Hepatocyte (in vitro differentiated cells): ENCODE measurements at places on chromosomes 1 and 21. TPM values are rescaled to one million over a fixed set of nuclear protein-coding genes. Genes with fewer than 3 reads are reported as not detected.

DNA sequence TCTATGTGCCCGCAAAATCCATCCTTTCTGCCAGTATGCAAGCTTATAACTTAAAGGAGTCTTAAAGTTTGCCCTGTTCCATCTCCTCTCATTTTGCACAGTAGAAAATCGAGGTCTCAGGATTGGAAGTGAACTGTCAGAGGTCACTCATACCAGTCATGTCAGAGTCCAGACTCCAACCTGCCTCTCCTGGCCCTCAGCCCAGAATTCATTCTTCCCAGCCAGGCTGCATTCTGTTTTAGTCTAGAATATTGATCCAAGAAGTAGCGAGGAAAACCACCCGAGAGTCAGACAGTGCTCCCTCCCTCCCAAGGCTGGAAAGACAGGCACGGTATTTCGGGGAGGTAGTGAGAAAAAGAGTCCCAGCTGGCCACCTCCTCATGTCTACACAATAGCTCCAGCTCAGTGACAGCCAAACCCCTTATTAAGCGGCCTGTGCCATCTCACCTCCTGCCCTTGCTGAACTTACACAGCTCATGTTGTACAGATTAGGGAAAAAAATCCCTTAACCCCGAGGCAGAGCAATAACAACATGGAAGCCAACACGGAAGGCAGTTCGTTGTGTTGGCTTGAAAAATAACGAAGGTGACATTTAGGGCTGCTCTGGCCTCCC, 89.4 kb downstream of the OMA1 start:
- H3K4me1 ChIP-seq, result no peaks in the 10 kb centered on the region
- no peaks in the 10 kb centered on the region for H3K27me3 ChIP-seq
- H3K36me3 ChIP-seq, result no peaks in the 10 kb centered on the region

- no peak overlapping the region for H3K27ac ChIP-seq
- H3K4me1 ChIP-seq, result peaks cover 9% of the 10 kb centered on the region
- no peaks in the 10 kb centered on the region for H3K27me3 ChIP-seq
- DNase-seq, result peak; percentile 43
- H3K4me3 ChIP-seq, result no peak overlapping the region
Measured at GRCh38 chr1:176601348-176601747, 138.4 kb downstream of the PAPPA2 start.

DNA sequence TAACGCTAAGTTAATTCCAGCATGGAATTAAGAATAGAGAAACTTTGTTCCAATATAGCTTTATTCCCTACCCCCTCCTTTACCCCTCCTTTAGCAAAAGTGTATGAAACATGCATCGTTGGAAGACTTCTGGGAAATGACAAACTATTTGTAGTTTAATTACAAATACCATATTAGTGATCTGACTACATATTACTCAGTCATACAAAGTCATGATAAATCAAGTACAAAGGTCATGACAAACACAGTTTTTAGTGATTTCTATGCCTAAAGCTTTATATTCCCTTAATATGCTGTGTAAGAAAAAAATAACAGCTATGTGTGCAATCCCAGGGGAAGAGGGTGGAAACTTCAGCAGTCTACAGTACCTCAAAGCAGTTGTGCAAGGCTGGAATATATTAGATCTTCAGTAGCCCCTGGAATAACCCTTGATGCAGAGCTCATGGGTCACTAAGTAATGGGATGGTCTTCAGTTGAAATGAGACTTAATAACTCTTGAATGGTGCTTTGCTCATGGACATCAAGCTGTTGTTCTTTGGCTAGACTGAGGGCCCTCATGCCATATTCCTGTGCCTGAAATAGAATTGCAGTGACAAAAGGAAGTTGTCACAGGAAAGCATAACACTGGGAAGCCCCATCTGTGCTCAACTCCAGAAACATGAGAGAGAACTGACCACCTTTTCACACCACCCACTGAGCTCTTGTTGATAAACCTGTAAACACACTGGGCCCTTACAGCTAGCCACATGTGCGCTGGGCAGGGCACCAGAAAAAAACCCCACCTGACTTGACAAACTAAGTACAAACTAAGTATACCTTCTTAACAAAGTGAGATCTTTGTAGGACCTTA, 25.3 kb downstream of the ZMYND12 start:
- no peak overlapping the region for H3K4me3 ChIP-seq
- peaks cover 8% of the 10 kb centered on the region for H3K4me1 ChIP-seq
- H3K36me3 ChIP-seq, result no peaks in the 10 kb centered on the region
- DNase-seq, result no peak
- peak overlapping the region; percentile 80 for H3K27ac ChIP-seq

DNA sequence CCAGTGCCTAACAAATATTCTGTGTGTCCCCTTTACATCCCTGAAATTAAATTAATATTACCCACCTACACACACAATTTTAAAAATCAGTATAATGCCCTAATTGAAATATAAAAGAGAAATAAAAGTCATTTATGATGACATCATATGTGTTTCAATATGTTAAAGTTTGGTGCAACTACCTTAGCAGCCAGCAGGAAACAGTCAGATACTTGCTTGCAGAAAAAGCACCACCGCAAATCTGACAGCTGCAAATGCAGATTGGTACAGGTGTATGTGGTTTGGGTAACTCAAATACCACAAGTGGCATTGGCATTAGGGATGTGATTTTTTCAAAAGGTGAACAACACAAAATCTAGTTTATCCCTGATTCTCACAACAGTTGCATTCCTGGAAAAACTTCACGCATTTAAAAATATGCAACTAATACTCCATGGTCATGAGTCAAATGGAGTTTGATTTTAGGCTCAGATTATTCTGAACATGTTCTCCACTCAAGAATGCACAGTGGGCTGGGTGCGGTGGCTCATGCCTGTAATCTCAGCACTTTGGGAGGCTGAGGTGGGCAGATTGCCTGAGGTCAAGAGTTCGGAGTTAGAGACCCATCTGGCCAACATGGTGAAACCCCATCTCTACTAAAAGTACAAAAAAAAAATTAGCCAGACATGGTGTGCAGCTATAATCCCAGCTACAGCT, 106.3 kb downstream of the EDEM3 start:
- no peak overlapping the region for H3K4me3 ChIP-seq
- no peak overlapping the region for H3K27ac ChIP-seq
- H3K27me3 ChIP-seq, result no peaks in the 10 kb centered on the region

DNA sequence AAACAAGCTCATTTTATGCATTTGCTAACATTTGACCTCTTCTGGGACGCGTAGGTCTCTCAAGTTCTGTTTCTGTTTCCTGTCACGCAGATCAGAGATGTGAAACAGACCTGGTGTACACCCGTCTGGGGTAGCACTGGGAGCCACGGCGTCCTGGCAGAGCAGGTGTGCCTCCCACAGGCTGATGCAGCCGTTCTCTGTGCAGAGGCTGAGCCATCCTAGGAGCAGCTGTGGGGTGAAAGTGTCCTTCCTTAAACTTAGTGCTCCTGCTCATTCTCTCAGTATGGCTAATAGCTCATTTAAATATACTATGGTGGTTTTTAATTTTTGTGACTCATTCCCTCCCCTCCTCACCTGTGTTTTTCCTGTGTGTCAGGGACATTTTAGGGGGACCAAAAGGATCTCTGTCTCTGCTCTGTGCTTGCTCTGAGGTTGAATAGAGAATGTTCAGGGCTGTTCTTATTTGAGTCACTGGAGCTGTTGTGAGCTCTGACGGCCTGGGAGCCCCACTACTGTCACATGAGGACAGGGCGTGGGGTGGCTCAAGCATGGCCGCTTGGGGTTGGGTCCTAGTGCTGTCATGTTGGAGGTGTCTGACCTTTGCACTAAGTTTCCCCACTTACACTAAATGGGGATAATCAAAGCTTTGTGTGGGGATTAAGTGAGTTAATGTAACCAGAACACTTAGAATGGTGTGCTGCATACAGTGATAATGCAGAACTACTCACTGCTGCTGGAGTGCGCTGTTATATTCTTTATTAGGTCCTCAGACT, 43.0 kb downstream of the GALNT2 start:
- H3K27me3 ChIP-seq, result no peaks in the 10 kb centered on the region
- no peaks in the 10 kb centered on the region for H3K36me3 ChIP-seq
- peaks cover 52% of the 10 kb centered on the region for H3K4me1 ChIP-seq
- H3K4me3 ChIP-seq, result no peak overlapping the region

- no peaks in the 10 kb centered on the region for H3K36me3 ChIP-seq
- DNase-seq, result no peak
- H3K27me3 ChIP-seq, result no peaks in the 10 kb centered on the region
- no peaks in the 10 kb centered on the region for H3K4me1 ChIP-seq
- H3K4me3 ChIP-seq, result no peak overlapping the region
Measured at GRCh38 chr1:239719642-239720258, 333.4 kb downstream of the CHRM3 start.

DNA sequence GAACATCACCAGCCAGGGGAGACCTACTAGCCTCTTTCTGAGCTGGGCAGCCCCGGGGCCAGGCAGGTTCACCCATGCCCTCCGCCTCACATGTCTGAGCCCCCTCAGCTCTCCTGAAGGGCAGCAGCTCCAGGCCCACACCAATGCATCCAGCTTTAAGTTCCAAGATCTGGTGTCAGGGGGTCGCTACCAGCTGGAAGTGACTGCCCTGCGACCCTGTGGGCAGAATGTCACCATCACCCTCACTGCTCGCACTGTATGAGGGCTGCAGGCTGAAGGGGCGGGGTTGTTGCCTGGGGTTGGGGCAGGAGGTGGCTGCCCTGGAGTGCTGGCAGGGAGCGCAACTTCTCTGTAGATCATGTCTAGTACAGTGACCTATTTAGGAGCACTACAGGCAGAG, 8.5 kb upstream of the PTPN7 start:
- H3K4me3 ChIP-seq, result no peak overlapping the region
- H3K27me3 ChIP-seq, result no peaks in the 10 kb centered on the region
- H3K36me3 ChIP-seq, result no peaks in the 10 kb centered on the region
- H3K27ac ChIP-seq, result peak overlapping the region; percentile 51
- no peak for DNase-seq
- H3K4me1 ChIP-seq, result peaks cover 13% of the 10 kb centered on the region

- H3K27me3 ChIP-seq, result no peaks in the 10 kb centered on the region
- peaks cover 48% of the 10 kb centered on the region for H3K4me1 ChIP-seq
- H3K27ac ChIP-seq, result no peak overlapping the region
- H3K36me3 ChIP-seq, result no peaks in the 10 kb centered on the region
Measured at GRCh38 chr1:153771841-153772593, 3.2 kb upstream of the SLC27A3 start.

GRCh38 chr1:186236921-186237320, 138.1 kb downstream of the TPR start:
- H3K27me3 ChIP-seq, result no peaks in the 10 kb centered on the region
- no peak overlapping the region for H3K27ac ChIP-seq
- peak; percentile 43 for DNase-seq
- H3K4me3 ChIP-seq, result no peak overlapping the region

DNA sequence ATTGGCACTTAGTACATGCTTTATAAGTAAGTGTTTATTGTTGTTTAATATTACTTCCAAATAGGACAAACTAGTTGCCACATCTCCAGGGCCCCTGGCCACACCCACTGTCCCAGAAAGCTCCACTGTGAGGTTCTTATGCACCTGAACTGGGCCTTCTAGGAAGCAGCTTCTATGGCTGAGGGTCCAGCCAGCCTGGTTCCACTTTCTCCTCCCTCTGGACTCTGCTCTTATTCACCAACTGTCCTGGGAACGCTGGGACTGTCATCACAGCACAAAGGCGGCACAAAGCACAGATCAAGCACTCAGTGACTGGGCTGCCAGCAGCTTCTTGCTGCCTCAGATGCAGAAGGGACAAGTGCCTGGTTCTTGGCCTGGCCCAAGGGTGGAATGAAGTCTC, 29.6 kb upstream of the ZNF648 start:
- H3K4me1 ChIP-seq, result peaks cover 8% of the 10 kb centered on the region
- no peak overlapping the region for H3K4me3 ChIP-seq
- no peak for DNase-seq
- no peak overlapping the region for H3K27ac ChIP-seq

DNA sequence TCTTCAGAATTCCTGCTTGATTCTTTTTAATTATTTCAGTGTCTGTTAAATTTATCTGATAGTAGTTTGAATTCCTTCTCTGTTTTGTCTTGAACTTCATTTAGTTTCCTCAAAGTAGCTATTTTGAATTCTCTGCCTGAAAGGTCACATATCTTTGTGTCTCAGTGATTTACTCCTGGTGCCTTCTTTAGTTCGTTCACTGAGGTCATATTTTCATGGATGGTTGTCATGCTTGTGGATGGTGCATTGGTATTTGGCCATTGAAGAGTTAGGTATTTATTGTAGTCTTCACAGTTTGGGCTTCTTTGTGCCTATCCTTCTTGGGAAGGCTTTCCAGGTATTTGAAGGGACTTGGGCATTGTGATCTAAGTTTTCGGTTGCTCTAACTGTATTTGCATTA, 267.9 kb downstream of the HHAT start:
- no peak overlapping the region for H3K27ac ChIP-seq
- H3K4me1 ChIP-seq, result no peaks in the 10 kb centered on the region
- H3K27me3 ChIP-seq, result no peaks in the 10 kb centered on the region
- H3K36me3 ChIP-seq, result no peaks in the 10 kb centered on the region
- no peak overlapping the region for H3K4me3 ChIP-seq

DNA sequence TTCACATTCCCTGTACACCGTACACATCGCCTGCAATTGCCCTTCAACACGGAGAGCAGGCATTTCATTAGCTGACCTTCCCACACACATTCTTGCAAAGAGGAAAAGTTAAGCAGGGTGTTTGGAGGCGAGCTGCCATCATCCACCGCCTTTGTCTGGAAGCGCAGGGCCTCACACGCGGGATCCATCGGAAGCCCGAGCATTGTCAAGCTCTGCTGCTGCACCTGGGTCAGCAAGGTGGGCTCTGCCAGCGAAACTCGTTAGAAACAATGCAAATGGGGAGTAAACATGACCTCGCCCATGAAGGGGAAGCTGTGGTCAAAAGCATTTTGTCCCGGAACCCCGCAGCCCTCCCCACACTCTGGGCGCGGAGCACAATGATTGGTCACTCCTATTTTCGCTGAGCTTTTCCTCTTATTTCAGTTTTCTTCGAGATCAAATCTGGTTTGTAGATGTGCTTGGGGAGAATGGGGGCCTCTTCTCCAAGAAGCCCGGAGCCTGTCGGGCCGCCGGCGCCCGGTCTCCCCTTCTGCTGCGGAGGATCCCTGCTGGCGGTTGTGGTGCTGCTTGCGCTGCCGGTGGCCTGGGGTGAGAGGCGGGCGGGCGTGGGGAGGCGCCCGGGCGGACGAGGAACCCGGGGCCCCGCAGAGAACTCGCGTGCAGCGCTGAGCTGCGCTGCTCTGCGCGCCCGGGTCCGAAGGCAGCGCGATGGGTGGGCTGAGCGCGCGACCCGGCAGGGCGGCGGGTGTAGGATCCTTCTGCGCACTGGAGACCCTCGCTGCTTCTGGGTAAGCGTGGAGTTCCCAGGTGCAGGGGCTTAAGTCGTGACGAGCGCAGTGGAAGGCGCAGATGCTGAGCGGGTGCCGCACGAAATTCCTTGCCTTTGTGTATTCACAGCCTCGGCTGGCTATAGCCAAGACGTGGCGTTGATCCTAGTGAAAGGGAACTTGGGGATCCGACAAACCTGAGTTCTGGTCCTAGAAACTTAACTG, at the start of gene CR1:
TSS of gene CR1 (plus strand) at position 357 of the 992 bp plus-strand sequence. CDS start at position 468, 111 bp downstream.
- peak within 1 kb of the TSS; percentile 44 for H3K4me3 ChIP-seq
- H3K4me1 ChIP-seq, result peaks cover 4% of the 10 kb centered on the region
- H3K27ac ChIP-seq, result no peak within 1 kb of the TSS

GRCh38 chr1:79914896-79915295, 908.4 kb upstream of the ADGRL4 start:
- no peaks in the 10 kb centered on the region for H3K36me3 ChIP-seq
- no peaks in the 10 kb centered on the region for H3K27me3 ChIP-seq
- no peak overlapping the region for H3K4me3 ChIP-seq
- no peak overlapping the region for H3K27ac ChIP-seq
- no peaks in the 10 kb centered on the region for H3K4me1 ChIP-seq

Gene SLAMF1
- polyA plus RNA-seq, result 2.1 and 2.3 TPM in 2 replicates

Gene GFI1
- 0.41 TPM in 1 of 2 replicates, not detected in the other for polyA plus RNA-seq

Gene CATSPERE
- 1.2 and 2.3 TPM in 2 replicates for polyA plus RNA-seq

Gene FHAD1
- 0.16 and 0.68 TPM in 2 replicates for polyA plus RNA-seq

Gene FCER1G
- 4.8 and 14.5 TPM in 2 replicates for polyA plus RNA-seq

Gene PTPN7
- 0.35 and 0.41 TPM in 2 replicates for polyA plus RNA-seq
